ENCODE measurements at places on chromosomes 12 and 14.

DNA sequence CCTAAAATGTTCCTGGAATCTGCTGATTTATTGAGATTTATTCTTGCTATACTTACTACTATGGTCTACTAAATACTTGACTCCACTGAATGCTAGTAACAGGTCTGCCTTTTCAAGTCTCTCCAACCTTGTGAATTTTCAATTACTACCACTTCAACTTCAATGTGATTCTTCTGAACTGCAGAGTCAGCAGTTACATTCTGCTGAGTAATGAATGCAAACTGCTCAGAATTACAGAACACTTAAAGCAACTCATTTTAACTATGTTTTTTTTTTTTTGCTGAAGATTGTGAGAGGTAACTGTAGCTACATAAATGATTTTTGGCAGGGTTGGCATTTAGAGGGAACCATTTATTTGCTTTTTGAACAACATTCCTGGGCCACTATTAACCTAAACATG, 41.8 kb downstream of the ARF6 start:
- no peak for DNase-seq

GRCh38 chr14:72182708-72183432, 250.6 kb downstream of the RGS6 start:
- no peak for DNase-seq

GRCh38 chr14:104732355-104732804, 8.4 kb downstream of the ADSS1 start:
- no peak for DNase-seq

- no peak for DNase-seq
These were observed 85.7 kb downstream of the BTG1 start for GRCh38 chr12:92059960-92060359.

- DNase-seq = no peak
These were observed 221.2 kb upstream of the KITLG start for GRCh38 chr12:88801227-88802095.

- no peak for DNase-seq
These were observed 141.1 kb downstream of the ANO6 start for GRCh38 chr12:45356822-45357538.

GRCh38 chr12:96495841-96496545, 6.6 kb downstream of the CFAP54 start:
- DNase-seq = no peak

- no peak for DNase-seq
These were observed 767 bp downstream of the REP15 start for GRCh38 chr12:27696864-27697564.

DNA sequence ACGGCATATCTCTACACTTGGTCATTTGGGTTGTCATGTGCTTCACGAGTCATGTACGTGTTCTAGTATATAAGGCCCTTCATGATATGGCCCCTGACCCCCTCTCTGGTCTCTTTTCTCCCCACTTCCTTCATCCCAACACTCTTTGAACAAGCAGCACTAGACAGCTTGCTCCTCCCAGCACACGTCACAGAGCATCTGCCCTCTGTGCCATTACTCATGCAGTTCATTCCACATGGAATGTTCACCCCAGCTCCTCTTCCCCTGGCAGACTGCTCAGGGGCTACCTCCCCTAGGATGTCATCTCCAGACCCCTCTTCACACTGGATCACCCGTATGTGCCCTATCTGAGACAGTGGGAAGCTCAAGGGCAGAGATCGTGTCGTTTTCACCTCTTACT, 14.1 kb upstream of the LRP1-AS start:
- no peak for DNase-seq

- DNase-seq = no peak
These were observed 138.4 kb downstream of the STXBP6 start for GRCh38 chr14:24911324-24912109.

- DNase-seq = no peak
These were observed 309.1 kb downstream of the GXYLT1 start for GRCh38 chr12:41835556-41835955.

DNA sequence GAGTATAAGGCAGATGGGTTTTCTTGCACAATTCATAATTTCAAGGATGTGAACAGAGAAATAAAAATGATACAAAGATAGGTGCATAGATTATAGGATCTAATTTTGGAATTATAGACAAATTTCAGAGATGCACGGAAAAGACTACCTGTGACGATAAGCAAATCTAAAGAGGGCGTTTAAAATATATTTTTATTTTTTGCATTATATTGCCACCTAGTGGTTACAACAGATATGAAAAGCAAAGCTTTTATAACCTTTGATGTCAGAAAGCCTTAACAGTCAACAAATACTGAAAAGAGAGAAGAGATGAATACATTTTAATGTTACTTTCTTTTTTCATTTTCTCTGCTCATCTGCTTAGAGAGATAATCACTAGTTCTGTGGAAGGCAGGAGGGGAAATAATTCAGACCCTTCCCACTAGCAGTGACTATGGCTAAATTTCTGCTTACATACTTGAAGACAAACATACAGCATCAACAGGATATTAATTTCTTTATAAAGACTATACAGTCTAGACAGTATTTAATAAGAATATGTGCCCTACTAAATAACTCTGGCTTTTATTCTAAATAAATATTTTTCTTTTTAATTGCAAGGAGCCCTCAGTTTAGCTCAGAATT, 46.3 kb downstream of the NTS start:
- DNase-seq = no peak

- no peak for DNase-seq
These were observed 446.1 kb upstream of the TMEM132C start for GRCh38 chr12:127820846-127821245.

DNA sequence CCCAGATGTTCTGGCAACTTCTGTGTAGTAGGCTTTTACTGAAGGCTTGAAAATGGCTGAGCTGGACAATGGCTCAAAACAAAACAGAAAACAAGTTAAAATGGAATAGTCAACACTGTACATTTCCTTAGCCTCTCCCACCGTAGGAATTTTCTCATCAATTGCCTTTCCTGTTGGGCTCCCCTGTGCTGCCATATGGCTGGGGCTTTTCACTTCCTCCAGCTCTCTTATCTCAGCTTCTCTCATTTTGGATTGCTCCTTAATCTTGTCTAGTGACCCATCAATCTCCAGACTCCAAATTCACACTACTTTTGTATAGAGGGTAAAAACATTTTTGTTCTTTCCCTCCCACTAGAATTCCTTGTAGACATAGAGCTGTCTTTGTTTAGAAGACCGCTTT, 50.4 kb upstream of the RPH3A start:
- no peak for DNase-seq

GRCh38 chr12:53536962-53537361, 29.7 kb upstream of the NPFF start:
- no peak for DNase-seq

DNA sequence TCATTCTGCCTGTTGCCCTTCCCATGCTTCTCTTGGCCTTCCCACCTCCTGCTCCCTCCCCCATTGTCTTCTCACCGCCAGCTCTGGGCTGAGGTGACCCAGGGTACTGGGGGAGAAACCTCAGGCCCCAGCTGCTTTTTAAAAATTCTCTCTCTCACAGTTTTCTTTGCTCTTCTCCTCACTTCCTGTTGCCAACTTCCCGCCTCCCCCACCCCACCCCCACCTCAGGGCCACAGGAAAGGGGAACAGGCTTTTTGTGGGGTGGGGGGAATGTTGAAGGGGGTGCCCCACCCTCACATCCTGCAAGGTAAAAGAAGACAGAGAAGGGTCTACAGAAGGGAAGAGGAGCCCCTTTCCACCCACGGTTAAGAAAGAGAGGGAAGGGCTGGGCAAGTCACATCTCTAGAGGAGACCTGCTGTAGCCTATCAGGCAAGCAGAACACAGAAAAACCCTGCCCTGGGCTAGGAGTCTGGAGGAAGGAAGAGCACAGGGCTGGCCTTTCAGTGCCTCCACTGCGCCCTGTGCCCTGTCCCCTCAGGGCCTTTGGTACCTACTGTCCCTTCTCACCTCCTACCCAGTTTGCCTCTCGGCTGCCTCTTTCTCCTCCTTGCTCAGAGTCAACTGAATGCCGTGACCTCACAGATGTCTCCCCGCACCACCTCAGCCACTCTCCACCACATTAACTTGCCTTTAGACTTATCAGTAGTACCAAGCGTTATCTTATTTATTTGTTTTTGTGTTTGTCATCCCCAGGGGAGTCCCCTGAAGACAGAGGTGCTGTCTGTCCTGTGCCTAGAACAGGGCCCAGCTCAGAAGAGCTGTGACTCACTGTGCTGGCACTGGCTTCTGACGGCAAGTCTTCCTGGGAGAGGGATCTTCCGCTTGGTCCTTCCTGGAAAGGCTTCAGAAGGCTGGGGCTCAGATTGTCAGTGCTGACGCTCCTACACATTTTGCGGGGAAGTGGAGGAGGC, 1.7 kb downstream of the ARHGAP9 start:
- DNase-seq = no peak

DNA sequence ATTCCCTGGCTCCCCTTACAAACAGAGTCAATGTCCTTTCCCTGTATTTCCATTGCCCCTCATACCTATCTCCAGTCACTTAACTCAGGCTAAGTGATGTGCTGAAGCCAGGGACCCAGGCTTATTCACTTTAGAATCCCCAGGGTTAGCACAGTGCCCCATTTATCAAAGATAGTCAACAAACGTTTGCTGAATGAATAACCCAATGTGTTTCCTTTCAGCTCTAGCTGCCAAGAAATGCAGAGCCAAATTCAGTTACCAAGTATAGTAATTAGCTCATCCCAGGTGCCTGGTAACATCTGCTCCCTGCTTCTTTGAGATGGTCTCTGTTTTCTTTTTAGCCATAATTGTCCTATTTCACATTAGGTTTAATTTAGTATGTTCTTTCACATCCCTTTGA, 189.5 kb downstream of the PHLDA1 start:
- DNase-seq = no peak

- DNase-seq = no peak
These were observed 34.6 kb upstream of the ADGRD1 start for GRCh38 chr12:130919086-130919485.

DNA sequence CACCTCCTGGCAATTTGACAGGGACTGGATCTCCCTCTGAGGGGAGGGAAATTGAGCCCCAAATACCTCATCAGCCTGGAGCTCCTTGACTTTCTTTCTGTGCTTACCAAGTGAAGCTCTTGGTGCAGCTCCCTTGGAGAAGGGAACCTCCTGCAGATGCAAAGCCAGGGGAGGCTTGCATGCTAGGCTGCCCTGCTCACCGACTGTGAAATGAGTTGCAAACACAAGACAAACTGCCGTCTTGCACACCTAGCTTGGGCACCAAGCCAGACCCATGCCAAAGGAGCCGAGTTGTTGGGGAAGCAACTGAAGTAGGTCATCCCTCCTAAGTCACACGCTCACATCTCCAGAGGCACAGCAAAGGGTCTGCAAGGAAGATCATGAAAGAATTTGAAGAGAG, 95.2 kb downstream of the GTF2A1 start:
- DNase-seq = no peak

- no peak for DNase-seq
These were observed 45.4 kb upstream of the PCED1B start for GRCh38 chr12:47033789-47034555.

DNA sequence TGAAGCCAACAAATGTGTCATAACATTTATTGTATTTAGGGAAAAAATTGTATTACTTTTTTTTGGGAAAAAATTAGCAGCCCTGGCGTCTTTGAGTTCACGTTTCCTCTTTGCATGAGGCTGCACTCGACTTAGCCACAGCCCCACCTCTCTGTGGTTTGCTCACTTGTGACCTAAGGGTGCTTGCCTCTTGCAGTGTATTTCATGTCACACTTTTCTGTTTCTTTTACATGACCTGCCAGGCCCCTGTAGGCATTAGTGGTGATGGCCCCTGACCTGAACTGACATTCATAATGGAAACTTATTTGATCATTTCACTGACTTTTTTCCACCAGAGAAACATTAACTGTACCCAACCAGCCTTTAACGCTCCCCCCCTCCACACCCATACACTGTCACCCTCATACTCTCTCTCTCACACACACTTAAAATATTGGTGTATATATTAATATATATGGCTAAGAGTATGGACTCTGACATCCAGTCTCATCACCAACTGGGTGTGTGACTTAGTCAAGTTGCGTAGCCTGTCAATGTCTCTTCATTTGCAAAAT, 122.9 kb downstream of the PRKCH start:
- no peak for DNase-seq

- no peak for DNase-seq
These were observed 38.0 kb downstream of the CCDC85C start for GRCh38 chr14:99566009-99566389.

DNA sequence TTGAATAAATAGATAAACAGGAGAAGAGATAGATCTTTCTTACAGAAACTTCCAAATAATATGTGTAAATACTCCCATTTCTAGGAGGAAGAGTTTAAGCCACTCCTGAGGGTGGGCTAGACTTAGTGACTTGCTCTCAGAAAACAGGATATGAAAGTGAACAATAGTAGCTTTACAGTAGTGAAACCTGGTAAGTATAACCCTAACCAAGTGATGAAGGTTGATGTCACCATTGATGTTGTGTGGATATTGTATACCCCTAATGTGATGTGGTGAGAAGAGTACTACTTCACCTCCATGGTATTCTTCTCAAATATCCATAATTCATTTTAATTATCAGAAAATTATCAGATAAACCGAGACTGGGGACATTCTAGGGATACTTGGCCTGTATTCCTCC, 20.9 kb downstream of the AKAP6 start:
- no peak for DNase-seq

DNA sequence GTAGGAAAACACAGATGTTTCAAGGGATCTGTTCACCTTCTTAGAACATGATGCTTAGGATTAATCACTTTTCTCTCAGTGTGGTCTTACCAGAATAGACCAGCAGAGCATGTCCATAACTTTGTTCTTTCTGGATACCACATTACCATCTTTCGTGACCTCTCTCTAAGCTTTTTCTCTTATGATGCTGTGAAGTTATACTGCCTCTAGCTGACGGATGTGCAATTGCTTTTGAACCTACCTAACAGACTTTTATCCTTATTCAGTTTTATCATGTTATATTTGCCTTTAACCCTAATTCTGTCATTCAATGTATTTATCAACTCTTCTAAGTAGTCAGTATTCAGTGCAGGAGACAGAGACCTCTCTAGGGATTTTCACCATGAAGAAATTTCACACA, 246.7 kb downstream of the DACT1 start:
- DNase-seq = no peak

DNA sequence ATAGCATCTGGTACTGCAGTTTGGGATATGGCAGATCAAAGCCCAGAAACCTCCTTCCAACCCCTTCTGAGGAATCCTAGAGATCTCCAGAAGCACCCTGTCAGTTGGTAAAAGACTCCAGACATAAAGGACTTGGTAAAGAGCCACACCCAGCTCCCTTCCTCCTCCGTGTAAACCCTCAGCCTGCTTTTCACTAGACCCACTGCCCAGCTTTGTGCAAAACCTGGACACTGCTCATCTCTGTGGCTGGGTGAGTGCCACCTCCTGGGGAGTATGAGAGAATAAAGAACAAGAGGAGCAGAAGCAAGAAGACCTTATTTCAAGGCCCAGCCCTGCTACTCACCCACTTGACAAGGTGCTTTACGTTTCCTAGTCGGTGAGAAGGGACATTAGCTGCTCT, 33.0 kb downstream of the ANO2 start:
- DNase-seq = no peak

DNA sequence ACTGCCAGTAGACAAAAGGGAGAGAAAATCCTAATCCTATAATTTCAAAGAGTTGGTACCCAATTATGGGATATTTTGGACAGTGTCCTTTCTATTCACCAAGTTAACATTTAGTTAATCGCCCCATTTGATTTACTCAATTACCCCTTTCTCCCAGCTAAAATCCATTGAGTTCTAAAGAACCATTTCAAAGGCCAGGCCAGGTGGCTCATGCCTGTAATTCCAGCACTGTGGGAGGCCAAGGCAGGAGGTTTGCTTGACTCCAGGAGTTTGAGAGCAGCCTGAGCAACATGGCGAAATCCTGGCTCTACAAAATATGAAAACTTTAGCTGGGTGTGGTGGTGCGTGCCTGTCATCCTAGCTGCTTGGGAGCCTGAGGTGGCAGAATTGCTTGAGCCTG, 5.5 kb upstream of the GPR19 start:
- DNase-seq = no peak

Measured in AG04449 (cell line).